ENCODE measurements at places on chromosomes 1 and 21.

GRCh38 chr21:46295177-46295770 is 9.1 kb downstream of the YBEY start:
- no peak for DNase-seq

- no peak for DNase-seq
Measured at GRCh38 chr1:151860504-151861187, 7.1 kb upstream of the THEM5 start.

DNA sequence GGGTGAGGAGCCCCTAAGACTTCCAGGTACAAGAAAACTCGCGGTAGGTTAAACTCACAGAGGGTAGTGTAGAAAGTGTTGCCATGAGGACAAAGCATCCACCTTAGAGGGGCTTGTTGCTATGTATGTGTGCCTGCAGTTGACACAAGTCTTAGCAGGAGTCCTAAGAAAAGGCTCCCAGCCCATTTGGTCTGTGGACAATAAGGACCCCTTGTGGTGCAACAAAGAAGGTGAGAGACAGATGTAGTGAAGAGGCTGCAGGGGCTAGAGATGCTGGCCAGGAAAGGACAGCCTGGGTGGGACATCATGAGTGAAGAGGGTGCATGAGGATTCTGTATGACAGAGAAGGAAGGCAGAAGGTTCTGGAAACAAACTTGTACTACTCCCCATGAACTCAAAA is 36.3 kb upstream of the IL10 start:
- peak; percentile 37 for DNase-seq

DNA sequence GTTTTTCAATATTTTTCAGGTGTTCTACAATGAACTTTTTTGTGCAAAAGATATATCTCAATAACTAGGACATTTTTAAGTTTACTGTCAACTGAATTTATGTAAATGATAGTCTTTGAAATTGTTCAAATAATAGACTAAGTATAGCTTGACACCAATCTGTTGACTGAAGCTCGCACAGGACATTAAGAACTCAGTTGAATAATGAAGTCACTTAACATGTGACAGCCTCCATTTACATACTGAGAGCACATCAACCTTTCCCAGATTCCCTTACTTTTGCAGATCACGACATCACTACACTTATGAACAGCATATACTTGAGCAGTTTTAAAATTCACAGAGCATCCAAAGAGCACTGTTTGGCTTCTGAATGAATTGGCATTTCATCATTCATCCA is 268.2 kb downstream of the LRRC7 start:
- DNase-seq = no peak

GRCh38 chr1:67827688-67828087 is 5.6 kb downstream of the GNG12 start:
- no peak for DNase-seq

DNA sequence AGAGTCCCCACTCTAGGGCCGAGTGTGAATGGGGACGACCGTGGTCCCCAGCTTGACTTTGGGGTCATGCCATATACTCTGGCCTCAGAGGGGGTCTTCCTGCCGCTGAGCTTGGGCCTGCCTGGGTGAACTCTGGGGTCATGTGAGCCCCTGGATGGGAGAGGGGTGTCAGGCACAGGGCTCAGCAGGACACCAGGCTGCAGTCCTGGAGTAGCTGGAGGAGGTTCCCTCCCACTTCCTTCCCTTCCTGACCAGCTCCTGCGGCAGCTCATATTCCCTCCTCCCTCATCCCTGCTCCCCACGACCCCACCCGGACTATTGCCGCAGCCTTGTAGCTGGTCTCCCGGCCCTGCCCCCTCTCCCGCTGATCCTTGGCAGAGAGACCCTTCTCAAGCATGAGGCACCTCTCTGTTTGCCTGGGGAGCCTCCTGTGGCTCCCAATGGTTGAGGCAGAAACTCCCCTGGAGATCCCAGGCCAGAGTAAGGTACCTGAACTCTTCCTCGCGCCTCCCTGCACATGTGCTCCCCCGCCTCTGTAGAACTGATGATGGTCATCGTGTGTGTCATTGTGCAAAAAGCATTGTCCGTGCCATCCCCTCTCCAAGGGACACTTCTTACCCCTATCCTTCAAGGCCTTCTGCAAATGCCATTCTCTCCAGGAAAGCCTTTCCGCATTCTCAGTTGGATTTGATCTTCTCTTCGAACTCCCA is 1.8 kb downstream of the TNFRSF1B start:
- no peak for DNase-seq

DNA sequence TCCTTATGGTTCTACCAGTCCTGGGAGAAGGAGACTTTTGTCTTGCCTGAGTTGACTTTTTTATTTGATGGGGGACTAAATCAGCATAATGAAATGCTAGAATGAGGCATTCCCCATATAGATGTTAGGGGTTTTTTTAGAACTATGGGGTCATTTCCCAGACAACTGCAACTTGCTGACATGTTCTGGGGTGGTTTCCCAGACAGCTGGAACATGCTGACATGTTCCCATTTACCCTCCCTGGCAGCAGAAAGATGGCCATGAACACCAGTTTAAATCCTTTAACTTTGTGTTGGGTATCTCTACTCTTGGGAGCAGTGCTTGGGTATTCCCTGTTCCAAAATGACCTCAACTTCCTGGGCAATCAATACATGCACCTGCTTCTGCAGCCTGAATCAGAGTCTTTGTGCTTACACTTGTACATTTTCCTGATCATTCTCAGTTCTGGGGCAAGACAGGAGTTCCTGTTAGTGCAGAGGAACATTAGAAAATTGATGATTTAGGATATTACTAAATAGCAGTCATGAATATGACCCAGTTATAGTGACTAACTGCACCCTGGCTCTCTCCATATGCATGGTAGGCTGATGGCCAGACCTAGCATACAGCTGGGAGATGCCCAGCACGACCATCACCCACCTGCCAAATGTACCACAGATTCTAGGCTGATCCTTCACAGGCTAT is 75.4 kb upstream of the CD5L start:
- DNase-seq = no peak

DNA sequence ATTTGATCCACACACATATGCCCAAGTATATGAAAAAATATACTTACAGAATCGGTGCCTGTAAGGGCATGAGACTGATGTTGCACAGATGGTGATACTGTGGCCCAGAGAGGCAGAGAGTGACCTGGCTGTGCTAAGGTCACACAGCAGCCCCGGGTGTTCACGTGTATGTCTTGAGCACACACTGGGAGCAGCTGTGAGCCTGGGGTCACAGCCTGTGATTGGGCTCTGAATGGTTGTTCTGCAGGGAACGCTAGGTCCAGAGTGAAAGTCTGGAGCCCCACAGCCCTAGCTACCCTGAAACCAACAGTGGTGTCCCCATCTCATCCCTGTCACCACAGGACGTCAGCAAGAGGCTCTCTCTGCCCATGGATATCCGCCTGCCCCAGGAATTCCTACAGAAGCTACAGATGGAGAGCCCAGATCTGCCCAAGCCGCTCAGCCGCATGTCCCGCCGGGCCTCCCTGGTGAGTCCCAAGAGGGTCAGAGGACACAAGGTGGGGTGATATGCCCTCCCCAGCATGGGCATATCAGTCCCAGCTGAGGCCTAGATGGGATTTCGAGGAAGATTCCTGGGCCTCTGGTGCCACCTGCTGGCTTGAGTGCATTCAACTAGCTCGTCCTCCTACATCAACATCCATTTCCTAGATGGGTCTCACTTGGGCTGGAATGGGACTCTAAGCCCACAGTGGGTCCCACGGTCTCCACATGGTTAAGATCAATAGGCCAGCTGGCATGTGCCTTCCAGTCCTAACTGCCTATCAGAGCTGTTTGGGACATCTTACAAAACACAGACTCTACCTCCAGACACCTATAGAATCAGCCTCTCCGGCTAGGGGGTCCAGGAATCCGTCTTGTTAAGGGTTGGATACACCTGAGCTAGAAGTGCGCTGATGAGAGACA is 19.7 kb downstream of the CDK18 start:
- peak; percentile 82 for DNase-seq

- DNase-seq = no peak
Measured at GRCh38 chr21:16407403-16408240, 677.8 kb downstream of the USP25 start.

DNA sequence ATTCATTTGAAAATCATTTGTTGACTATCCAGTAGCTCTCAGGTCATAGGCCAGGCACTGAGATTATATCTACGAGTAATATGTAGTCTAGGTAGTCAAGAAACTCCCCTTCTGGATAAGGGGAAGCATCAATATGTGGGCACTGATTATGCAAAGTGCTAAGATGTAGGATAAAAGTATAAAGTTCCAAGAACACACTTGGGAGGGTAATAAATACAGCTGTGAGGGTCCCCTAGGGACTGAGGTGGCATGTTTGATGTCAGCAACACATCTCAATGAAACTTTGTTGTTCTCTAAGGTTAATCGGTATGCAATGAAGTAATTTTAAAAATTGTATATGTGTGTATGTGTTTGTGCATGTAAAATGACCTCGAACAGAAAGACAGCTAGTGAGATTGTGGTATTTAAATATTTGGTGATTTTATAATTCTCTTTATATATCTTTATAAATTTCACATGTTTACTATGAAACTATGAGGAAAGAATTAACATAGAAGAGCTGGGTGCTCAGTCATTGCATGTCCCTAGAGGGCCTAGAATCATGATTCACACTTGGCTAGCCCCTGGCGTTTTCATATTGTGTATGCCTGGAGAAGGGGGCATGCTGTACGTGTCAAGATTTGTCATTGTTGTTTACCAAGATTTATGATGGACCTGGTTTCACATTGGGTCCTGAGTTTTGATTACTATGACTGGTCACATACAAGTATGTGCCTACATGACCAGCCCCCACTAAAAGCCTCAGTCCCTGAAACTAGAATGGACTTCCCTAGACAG is 140.1 kb upstream of the DUSP10 start:
- DNase-seq = no peak

DNA sequence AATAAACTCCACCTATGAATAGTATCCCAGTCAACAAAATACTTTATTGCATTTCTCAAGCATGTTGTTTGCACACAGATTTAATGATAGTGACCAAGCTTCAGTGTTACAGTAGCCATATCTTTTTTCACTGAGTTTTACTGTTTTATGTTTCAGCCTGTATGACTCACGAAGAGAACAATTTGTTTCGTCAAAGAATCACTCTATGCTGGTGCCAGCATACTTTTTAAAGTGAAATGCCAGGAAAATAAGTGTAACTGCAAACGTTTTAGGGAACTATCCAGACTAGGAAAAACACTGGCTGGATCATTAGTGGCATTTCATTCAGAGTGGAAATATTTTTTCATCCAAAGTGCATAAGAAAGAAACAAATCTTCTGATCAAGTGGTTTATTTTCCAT is 210.8 kb downstream of the COL11A1 start:
- DNase-seq = no peak

DNA sequence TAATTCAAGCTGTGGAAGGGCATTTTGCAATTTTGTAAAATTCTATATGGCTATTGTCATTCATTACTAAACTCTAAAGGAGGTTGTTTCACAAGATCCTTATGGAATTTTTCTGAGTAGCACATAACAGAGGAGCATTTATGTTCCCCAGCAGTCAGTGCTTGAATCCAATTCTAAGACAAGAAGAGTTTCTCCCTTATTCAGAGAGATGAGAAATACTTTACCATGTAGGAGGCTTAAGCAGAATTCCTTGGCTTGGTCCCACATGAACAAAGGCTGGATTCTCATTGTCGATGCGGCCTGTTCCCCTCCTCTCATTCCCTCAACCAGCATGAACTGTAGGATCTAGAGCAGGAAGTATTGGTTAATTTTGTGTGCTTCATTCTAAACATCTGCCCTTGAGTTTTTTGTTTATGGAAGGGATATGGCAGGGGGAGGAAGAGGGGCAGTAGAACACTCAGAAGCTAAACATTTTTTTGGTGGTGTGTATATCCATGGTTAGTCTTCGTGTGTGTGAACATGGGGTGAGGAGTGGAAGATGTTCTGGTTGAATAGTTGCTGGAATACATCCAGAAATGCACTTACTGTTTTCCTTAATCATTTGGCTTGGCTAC is 74.3 kb downstream of the LAMC1 start:
- no peak for DNase-seq

DNA sequence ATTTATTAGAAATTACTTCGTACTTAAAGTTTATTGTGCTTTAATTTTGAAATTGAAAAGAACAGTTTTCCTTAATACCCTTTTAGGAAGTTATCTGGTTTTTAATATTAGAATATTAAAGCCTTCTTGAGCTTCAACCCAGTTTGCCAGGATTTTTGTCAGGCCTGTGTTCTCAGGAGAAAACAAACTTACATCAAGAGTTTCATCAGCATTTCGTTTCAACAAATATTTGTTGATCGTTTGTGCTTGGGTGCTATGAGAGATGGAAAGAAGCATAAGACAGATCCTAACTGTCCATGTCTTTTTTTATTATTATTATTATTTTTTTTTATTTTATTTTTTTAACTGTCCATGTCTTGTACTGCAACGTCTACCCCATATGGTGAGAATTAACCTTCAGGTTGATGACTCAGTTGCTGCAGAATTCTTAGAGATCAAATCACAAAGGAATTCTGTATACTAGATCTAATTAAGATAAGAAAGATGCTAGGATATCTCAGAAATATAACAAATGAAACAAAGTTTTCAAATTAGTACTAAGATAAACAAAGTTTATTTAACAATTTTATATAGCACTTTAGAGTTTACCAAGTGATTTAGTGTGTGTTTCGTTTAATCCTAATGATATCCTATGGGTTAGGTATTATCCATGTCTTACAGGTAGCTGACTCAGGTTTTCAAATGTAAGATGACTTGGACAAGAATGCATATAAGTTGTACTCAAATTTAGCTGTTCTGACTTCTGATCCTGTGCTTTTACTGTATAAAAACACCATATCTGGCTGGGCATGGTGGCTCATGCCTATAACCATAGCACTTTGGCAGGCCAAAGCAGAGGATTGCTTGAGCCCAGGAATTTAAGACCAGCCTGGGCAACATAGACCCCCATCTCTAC is 14.3 kb downstream of the FBXO28 start:
- no peak for DNase-seq

DNA sequence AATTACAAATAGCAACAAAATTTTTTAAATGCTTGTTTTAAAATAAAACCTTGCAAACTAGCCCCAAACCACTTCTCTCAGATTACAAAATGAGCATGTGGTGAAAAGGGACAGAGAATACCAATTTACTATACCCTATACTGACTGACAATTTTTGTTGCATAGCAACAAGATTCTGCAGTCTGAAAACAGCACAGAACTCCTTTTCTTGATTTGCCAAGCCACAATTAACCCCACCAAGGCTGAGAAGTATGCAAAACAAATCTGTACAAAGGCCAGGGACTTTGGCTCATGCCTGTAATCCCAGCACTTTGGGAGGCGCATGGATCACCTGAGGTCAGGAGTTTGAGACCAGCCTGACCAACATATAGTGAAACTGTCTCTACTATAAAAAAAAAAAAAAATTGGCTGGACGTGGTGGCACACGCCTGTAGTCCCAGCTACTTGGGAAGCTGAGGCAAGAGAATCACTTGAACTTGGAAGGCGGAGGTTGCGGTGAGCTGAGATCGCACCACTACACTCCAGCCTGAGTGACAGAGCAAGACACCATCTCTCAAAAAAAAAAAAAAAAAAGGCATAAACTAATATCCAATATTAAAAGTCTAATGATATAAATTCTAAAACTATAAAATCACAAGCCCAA is 21.8 kb downstream of the ENAH start:
- no peak for DNase-seq

GRCh38 chr21:42343963-42344510 is 6.8 kb downstream of the TFF2 start:
- no peak for DNase-seq
